Erythroblast (primary cell): ENCODE measurements at places on chromosomes 7 and 10.
A peak's percentile ranks its signal among the peaks of the same experiment; 100 is the strongest.

- no peak for DNase-seq
These were observed 86.2 kb downstream of the GLRX3 start for GRCh38 chr10:130222381-130222780.

DNA sequence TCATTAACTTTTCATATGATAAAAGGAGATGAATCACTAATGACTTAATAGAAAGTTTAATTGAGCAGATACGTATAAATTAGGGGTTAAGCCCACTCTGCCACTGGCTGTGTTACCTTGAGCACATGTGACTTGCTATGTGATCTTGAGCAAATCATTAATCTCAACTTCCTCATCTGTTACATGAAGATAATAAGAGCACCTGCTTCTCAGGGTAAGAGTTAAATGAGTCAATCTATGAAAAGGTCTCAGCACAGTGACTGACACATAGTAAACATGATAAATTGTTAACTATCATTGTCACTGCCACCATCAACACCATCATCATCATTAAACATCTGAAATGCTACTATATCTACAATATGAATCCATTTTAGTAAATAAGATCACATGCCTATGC, 110.8 kb downstream of the TPK1 start:
- no peak for DNase-seq

DNA sequence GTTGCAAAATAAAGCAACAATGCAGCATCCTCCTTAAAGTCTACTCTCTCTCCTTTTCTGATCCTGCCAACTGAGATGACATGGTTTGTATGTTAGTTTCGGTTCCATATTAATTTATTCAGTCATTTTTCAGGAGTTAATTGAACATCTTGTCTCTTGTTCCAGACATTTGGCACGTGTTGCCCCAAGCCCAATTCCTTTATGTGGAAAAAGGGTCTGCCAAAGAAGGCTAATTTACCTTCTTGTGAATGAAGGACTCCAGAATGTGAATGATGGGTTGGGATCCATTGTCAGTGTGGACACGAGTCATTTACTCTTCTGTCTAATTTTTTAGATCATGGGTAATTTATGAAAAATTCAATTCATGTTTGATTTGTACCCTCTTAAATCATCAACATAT, 350.9 kb upstream of the LRGUK start:
- no peak for DNase-seq

DNA sequence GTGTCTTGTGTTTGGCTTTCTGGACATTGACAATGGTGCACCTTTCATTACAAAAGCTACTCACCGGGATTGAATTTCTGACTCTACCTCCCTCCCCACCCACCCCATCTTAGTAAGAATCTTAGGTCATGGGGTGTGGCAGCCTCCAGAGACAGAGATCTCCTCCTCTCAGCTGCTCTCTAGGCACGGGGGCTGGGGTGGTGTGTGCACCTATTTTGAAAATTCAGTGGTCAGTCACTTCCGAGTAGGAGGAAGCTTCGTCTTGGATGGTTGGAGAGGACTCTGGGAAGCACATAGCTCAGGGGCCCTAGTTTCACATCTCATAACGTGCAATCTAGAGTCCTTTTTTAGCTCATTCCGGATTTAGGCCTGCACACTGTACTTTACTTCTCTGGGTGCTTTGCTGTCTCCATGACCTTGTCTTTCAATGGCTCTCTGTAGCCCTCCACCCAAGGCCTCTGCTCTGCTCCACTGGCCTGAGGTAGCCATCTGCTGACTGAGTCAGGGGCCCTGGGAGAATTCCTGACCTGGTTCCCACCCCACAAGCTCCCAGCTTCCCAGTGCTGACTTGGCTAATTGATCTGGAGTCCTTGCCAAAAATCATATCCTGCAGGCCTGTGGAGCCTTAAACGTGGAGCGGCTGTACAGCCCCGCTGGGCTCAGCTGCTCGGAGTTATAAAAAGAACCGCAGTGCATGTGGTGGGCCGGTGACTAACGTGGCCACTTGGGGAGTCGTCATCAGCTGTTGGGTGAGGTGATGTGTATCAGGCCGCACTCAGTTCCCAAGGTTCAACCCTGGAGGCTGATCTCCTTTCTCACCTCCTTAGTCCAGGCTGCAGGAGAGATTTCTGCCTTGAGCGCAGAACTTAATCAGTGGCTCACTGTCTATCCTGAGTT, 19.3 kb upstream of the ADAMTS14 start:
- DNase-seq: no peak

GRCh38 chr10:131266936-131267813, 44.3 kb downstream of the TCERG1L start:
- no peak for DNase-seq

DNA sequence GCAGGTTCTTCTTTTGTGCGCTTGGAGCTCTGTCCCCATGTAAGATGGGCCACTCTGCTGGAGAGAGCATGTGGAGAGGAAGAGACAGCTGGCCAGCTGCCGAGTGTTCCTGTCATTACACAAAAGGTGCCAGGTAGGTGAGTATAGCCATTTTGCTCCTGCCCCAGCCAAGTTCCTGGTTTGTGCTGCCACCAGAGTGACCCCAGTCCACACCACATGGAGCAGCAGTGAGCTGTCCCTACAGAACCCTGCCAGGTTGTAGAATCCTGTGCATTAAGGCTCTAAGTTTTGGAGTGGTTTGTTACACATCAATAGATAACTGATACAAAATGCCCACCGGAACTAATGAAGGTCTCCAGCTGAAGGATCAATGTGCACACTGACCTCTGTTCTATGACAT, 84.6 kb upstream of the GHITM start:
- DNase-seq: no peak

- no peak for DNase-seq
These were observed 52.5 kb downstream of the GPR37 start for GRCh38 chr7:124713086-124713485.

DNA sequence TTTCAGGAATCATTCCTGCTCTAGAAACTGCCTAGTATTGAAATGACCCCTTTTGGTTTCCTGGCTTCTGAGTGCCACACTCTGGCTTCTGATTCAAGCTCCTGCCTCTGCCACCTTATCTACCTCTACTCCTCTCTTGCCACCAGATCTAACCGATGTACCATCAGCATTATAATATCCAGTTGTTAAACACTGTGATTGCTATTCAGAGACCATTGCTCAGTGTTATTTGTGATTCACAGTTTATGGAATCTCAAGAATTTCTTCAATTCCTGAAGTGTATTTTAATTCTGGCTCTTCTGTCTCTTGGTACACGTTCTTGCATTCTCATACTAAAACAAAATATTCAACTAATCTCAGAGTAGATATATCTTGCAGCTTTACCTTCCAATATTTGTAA, 88.7 kb downstream of the DYNC1I1 start:
- no peak for DNase-seq

DNA sequence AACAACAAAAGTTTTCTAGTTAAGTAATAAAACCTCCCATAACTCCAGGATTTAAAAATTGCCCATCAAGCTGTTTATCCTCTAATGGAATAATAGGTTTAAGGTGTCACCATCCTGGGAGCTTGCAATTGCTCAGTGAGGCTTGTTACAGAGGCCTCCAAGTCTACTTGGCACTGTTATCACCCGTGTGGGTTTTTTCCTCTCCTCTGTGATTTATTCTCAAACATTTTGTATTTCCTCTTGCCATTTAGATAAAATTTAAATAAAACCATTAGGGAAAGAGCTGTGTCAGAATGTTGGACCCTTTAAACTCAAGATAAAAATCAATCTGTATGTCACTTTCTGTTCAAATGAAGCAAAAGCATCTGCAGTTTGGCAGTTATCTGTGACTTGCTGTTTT, 202.6 kb downstream of the GALNT17 start:
- no peak for DNase-seq

DNA sequence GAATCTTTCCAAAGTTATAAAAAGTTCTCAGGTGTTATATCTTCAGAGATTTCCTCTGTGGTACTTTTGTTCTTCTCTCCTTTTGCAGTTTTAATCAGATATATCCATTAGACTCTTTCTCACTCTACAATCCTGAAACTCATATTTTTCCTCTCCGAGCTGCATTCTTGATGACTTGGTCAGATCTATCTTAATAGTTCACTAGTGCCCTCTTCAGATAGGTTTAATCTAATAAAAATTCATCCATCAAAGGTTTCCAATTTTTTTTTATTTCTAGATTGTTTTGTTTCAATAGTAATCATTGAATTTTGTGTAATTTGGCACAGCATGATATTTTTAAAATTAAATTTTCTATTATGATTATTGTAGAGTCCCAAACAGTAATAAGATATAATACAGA, 21.8 kb upstream of the DGKB start:
- DNase-seq: no peak

DNA sequence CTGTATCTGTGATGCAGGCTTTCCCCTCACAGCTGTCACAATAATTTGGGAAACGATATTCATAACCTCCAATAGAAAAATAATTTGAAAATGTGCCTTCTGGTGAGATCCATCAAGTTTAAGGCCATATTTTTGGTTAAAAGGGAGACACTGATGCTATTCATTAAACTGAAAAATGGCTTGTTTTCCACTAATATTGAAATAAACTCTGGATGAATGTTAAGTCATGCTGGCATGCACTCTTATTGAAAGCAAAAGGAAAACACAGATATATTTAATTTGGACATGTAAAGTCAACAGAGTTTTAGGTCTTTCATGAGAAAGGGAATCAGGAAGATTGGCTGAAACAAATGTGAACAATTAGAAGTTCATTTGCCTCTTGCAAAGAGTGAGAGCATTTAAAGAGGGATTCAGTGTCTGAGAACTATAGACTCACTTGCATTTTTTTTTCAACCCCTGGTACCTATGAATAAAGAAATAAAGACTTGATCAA, 879.2 kb downstream of the LRMDA start:
- no peak for DNase-seq

- DNase-seq: no peak
These were observed 99.2 kb downstream of the VOPP1 start for GRCh38 chr7:55472928-55473725.

DNA sequence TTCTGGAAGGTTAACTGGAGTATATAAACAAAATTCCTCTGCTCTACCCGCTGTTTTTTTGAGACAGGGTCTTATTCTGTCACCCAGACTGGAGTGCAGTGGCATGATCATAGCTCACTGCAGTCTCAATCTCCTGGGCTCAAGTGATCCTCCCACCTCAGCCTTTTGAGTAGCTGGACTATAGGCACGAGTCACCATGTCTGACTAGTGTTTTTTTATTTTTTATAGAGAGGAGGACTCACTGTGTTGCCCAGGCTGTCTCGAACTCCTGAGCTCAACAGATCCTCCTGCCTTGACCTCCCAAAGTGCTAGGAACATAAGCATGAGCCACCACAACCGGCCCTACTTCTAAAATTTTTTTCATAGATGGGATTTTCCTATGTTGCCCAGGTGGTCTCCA, 2.2 kb downstream of the RAB18 start:
- peak; percentile 10 for DNase-seq

GRCh38 chr10:102675666-102676533, 31.6 kb downstream of the TRIM8 start:
- DNase-seq: no peak

DNA sequence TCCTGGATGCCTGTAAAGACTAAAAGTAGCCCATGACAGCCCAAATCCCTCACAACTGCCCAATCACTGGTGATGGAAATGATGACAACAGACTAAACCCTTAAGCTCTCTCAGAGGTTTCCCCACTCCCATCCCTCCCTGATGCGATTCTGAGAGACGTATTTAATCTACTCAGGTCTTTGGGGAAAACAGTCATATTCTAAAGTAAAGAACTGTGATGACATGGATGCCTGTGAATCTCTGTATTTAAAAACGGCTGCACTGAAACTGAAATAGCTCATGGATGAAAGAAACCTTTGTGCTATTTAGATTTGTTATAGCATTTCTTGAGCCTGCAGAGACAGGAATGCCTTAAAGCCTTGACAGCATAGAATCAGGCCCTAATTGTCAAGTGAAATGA, 28.5 kb downstream of the VPS41 start:
- no peak for DNase-seq

- DNase-seq: no peak
These were observed 6.0 kb upstream of the ZNRF2 start for GRCh38 chr7:30278376-30278775.

DNA sequence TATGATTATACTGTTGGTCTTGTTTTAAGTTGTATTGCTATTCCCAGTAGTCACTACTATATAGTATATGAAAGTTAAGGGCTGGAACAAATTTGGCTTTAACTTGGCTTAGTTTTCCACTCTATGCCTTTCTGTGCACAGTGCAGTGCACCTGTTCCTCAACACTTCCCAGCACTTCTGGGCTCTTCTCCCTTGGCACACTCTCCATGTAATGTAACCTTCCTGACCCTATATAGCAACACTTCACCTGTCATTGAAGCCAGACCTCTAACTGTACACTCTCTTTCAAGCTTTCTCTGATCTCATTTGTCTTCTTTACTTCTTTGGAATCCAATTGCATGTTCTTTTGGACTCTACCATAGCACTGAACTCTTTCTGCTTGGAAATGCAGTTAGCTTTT, 83.9 kb upstream of the SMIM30 start:
- DNase-seq: no peak

DNA sequence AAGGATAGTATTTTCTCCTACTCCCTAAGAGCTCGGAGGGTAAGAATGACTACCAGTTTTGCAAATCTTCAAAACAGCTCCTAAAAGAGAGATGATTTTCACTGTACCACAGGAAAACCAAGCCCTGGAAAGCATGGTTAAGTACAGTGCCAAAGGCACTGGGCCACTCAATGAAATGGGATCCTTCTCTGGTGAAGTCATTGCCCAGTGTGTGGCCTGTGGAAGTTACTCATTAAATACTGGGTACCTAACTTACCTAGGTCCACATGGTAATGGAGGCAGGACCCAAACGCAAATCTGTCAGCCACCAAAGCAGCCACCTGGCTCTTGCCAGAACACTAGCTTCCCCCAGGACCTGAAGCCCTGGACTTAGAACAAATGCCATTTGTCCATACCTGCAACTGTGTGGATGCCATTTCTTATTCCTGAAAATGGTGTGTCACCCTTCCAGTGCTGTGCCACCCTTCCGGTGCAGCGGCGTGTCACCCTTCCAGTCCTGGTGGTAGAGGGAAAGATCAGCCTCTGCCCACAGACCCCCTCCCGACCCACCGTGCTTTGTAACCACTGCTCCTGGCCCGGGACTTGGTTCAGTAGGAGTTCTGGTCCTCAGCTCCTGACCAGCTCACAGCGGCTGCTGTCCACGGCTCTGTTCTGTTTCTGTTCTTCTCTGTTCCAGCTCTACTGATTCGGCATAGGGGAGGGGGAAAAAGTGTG, 659.2 kb downstream of the SDK1 start:
- no peak for DNase-seq

DNA sequence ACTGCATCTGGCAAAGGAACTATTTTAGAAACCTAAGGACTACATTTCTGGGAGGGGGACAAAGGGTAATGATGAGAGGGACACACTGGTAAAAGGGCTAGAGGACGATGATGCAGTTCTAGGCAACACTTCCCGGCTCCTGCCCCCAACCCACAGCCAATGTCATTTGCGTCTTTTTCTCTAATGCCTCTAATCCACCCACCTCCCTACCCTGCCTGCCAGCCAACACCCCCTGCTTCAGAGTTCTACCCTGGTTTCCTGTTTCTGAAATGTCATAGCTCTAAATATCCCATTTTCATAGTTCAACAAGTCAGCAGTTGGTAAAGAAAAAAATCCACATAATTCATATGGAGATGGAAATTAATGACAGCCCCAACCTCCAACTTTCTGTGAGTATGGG, 79.0 kb downstream of the KIAA1549 start:
- no peak for DNase-seq

- DNase-seq: no peak
These were observed 100.9 kb downstream of the WDR37 start for GRCh38 chr10:1156921-1157614.
